ENCODE measurements at places on chromosomes 6 and 20. TPM values are rescaled to one million over a fixed set of nuclear protein-coding genes. Genes with fewer than 3 reads are reported as not detected.

DNA sequence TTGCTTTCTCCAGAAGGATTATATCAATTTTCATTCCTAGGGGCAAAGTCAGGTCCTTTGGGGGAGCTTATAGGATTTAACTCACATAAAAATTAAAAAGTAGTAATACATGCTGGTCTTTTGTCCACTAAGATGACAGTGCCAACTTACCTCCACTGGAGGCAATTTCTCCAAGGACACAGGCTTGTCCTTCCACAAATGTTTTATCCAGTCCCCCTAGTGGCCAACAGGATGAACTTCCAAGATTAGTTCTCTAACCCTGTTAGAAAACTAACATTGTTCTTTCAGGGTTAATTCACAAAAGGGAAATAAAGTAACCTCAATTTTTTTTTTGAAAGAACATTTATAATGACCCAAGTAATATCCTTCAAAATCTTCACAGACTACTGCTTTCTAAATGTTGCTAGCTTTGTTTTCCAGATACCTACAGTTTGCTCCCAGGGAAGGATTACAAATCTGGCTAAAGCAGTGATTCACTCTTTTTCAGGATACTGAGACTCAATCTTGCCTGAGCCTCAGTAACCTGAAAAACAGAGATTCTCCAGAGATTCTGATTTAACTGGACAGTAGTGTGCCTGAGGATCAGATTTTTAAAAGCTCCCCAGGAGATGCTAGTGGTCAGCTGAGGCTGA lies 31.7 kb upstream of the UBR2 start:
- DNase-seq = peak; percentile 71

DNA sequence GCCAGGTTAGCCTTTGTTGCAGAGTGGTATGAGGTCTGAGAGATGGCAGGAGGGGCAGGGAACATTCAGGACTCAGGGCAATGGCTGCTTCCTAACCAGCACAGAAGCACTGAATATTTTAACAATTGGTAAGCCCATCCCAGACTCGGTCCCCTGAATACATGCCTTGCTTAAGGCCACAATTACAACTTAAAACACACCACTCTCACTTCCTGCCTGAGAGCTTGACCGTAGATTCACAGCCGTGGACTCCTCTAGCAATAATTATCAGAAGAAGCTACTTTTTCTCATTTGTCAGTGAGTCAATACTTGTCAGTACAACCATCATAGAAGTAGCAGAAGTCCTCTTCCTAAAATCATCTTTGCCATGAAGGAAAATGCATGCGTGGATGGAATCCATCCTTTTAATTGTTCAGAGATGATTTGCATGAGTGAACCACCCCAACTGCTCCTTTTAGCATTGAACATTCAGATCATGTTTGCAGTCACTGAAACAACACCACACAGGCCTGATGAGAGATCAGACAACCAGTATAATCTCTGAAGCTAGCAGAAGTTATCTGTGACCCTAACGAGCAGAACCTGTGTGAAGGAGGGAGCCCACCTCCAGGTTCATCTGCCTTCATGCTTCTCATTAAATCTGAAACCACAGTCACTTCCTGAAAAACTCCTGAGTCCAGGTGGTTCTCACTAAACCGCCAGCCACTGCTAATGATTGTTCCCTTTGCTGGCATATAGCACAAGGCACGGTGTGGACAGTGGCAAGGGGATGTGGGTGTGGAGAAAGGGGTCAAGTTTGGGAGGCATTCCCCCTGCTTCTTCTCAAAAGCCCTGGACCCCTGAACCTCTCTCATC lies 333.9 kb upstream of the CNR1 start:
- DNase-seq = peak; percentile 15

GRCh38 chr6:131999545-132000146 lies 48.5 kb upstream of the CCN2 start:
- no peak for DNase-seq

DNA sequence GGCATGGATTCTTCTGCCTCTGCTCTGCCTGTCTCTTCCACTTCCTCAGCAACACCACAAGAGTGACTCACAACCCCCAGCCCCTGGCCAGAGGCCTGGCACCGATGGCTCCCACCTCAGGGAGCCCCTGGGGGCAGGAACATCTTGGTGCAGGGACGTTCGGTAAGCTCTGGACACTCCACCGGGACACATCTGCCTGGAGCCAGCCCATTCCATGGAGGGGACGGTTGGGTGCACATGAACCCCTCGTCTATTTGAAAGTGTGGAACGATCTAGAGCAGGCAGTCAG lies 246.5 kb downstream of the ERMARD start:
- DNase-seq = no peak

DSP gene
- total RNA-seq = 104 TPM

GRCh38 chr20:46020555-46020954 lies 8.5 kb upstream of the SLC12A5 start:
- DNase-seq = no peak

GRCh38 chr6:105024803-105025202 lies 67.9 kb downstream of the LIN28B start:
- no peak for DNase-seq

Data from renal cortical epithelial cell (primary cell).